ENCODE measurements at places on chromosomes 6 and 20.

GRCh38 chr6:167668019-167668753, 158.5 kb upstream of the AFDN start:
- DNase-seq = no peak

GRCh38 chr6:110181131-110182030, 1.2 kb downstream of the CDC40 start:
- DNase-seq = peak; percentile 70

- peak; percentile 17 for DNase-seq
Observed at GRCh38 chr6:27667657-27668441, 194.9 kb upstream of the ZNF184 start.

DNA sequence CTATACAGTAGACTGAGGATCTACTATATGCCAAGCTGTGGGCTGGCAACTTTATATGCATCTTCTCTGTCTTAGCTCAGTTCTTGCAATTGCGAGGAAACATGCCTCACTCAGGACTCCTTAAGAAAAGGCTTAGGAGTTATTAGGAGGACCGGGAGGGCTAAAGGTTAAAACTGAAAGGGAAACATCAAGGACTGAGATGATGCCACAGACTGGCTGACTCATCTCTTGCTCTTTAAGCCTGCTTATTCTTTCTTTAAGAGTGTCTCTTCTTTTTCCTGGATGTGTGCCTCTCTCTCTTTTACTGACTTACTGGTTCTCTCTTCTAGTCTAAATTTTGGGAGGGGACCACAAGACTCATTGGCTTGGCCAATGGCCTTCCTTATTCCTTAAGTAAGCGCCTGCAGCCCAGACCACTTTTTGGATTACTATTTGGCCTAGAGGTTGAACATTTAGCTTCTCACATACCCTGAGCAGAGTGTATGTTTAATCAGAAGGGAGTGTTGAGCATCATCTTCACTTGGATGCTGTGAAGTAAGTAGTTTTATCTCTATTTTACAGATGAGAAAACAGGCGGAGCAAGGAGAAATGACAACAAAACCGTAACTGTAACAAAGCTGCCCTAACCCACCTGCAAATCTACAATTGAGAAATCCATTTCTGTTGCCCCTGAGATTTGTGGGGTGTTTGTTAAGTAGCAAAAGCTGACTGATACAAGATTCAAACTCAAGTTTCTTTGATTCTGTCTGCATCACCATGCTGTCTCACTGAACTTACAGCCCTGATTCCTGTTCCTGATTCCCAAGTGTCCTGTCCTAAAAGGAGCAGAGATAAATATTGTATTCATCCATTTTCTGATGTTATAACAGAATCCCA, 7.2 kb upstream of the SDC4 start:
- peak; percentile 27 for DNase-seq

Data from inflammatory macrophage (primary cell).